ENCODE measurements at places on chromosomes 6 and 20.
A peak's percentile ranks its signal among the peaks of the same experiment; 100 is the strongest.

- DNase-seq = no peak
Observed at GRCh38 chr20:32474717-32474966, 110.5 kb downstream of the NOL4L start.

DNA sequence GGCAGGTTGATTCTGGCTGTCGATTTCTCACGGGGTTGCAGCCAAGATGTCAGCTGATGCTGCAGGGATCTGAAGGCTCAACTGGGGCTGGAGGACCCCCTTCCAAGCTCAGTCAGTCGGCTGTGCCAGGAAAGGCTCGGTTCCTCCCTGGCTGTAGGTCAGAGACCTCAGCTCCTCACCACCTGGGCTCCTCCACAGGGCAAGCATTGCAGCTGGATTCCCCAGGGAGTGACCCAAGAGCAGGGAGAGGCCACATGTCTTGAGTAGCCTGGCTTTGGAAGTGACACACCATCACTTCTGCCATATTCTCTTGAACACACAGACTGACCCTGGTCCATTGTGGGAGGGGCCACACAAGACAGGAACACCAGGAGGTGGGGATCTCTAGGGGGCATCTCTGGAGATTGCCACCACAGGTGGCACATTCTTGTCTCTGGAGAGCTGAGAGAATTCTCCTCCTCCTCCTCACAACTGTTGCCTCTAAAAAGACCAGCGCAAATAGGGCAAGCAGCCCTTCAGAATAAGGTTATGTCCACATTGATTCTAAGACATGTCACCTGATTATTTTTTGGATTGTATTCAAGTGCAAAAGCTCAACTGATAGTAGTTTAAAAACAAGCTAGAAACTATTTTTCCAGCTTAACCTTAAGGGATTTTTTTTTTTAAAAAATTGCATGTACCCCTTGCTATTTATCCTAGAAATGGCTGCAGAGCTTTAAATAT lies 270.5 kb downstream of the NRN1 start:
- DNase-seq = no peak

- no peak for DNase-seq
Observed at GRCh38 chr6:129981598-129981997, 36.8 kb upstream of the L3MBTL3 start.

DNA sequence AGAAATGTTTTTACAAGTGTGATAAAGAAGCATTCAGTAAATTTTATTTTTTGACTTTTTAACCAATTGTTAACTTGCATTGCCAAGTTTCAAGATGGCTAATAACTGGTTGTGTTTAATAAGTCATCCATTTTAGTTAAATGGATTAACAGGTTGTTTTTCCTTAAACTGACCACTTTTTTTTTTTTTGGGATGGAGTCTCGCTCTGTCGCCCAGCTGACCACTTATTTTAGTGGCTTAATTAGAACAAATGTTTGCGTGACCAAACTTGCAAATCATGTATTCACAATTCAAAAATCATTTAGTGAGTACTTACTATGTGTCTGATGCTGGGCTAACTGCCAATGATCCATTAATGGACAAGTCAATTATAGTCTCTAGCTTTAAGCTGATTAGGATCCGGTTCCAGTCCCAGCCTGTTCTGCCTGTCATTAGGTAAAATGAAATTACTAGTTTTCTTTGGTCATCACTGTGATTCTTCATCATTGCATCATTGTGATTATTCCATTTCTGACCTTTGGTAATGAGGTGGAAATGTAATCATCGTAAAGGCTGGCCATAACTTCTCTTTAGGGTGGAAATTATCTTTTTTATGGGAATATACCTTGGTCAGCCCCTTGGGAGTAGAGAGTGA lies 729.2 kb upstream of the MARCKS start:
- DNase-seq = no peak

DNA sequence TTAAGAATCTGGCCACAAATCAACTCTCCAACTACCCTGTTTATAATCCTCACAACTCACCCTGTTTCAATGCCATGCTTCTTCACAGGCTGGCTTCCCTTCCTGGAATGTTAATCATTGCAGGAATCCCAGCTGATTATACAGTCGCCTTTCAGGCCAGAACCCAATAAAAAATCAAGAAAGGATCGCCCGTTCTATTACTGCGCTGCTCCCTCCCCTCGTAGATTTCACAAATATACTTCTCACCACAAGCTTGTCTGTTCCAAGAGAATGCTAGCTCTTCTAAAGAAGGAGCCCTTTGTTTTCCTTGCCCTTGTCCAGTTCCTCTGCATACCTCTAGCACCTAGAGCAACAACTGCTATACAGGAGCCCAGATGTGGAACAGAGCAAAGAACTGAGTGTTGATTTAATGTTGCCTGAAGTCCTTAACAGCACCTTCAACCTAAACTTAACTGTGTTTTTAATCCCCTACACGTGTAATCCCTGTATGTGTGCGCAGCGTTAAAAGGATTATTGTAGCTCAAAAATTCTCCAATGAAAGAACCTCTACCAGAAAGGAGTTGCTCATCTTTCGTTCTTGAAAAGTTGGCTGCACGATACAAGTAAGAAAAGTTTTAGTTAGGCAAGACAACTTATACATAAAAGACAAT lies 988 bp downstream of the ECHDC1 start:
- no peak for DNase-seq

DNA sequence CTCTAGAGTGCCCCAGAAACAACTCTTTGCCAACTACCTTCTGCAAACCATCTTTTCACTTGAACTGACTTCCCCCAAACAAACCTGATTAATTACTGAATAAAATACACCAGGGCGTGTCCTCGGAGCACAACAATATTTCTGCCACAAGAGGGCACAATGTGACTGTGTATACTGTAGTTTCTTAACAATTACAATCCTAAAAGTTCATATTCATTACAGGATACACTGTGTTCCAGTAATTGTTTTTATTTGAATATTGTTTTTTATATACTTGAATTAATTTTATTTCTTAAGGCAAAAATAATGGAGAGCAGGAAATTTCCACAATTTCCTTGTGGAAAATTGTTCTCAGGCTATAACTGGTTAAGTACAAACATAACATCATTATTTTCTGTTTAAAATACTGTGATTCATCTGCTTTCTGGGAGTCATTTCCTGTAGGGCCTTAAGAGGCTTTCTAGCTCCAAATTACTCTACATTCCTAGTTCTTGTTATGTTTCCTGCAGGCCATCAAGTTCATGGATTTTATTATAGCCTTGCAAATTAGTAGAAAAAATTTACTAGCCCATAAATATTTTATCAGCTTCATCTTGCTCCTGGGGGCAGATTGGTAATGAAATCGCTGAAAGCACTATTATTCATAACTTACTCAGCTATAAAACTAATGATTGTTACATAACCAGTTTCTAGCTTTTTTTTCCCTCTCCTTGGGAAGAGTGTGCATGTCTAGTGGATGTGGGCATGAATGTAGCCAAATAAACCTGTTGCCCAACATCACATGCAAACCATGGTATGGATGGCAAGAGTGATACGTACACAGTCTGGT lies 51.9 kb upstream of the SLC22A16 start:
- DNase-seq = peak; percentile 70

DNA sequence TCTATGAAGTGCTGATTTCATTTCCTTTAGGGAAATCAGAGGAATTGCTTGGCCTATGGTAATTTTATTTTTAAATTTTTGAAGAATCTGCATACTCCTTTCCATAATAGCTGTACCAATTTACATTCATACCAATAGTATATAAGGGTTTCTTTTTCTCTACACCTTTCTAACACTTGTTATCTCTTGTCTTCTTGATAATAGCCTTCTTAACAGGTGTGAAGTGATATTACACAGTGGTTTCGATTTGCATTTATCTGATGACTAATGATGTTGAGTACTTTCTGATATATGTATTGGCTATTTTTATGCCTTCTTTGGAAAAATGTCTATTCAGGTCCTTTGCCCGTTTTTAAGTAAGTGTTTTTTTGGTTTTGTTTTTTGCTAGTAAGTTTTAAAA lies 40.8 kb downstream of the SMAP1 start:
- no peak for DNase-seq

DNA sequence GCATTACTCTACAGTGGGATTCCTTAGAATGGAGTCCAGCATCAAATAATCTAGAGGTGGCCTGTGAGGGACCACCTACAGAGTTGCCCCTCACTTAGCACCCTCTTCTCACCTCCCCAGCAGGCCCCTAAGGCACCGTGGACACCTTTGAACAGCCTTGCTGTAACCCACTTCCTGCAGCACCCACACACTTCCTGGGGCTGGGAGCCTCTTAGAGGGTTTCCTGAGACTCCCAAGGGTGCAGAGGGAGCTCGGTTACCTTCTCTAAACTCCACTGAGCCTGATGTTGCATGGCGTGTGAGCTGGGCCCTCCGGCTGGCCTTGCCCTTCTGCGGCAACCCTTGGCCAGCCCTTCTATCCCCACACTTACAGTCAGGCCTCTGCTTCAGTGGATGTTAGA lies 7.3 kb upstream of the SIRPG start:
- DNase-seq = no peak

GRCh38 chr6:46998436-46999017 lies 43.6 kb downstream of the ADGRF1 start:
- no peak for DNase-seq

DNA sequence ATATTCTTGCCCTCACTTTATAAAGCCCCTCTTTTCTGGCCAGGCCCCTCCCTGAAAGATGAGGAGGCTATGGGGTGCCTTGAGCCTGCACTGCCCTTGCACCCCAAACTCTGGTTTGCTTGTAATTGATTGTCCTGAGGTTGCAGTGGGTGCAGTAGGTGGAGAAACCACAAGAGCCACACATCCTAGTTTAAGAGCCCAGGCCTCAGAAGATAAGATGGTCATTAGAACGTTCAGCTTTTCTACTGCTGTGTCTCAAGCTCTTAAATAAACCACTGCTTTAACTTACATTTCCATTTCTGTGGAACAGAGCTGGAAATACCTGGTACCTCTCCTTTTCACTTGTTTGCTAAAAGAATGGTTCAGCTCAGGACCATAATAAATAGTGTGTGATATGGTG lies 9.0 kb downstream of the MRAP2 start:
- DNase-seq = no peak

DNA sequence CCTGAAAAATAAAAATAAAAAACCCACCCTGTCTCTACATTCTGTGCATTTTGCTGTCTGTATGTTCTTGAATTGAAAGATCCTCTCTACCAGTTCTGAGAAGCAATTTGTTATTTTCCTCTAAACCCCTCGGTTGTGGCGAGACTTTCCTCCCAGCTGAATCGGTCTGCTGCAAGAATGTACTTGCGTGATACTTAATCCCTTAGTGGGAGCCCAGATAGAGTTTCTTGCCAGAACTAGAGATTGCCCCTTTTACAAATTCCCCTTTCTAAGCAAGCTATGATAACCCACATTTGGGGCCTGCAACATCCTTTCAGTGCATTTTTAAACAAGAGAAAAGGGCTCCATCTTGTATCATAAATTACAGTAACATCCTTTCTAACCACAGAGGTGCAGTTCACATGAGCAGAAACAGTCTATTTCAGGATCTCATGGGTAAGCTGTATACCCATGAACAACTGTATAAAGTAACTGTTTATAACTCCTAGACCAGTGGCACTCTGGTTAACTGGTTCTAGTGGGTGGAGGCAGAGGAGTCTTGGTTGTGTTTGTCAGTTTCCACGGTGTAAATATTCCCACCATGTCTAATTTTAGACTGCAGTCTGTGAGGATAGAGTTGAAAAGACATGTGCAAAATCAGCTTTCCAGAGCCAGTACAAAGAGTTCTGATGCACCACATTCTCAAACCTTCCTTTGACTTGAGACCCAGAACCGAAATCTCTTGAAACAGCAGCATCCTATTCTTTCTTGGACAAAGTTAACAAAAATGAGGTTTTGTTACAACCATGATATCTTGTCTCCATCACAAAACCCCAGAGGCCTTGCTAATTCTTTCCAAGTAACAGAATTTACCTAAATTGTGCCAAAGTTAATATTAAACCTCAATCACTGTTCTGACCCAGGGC lies 113.1 kb upstream of the ZNF217 start:
- DNase-seq = no peak

- no peak for DNase-seq
Observed at GRCh38 chr6:39932386-39932910, 1.8 kb downstream of the MOCS1 start.

DNA sequence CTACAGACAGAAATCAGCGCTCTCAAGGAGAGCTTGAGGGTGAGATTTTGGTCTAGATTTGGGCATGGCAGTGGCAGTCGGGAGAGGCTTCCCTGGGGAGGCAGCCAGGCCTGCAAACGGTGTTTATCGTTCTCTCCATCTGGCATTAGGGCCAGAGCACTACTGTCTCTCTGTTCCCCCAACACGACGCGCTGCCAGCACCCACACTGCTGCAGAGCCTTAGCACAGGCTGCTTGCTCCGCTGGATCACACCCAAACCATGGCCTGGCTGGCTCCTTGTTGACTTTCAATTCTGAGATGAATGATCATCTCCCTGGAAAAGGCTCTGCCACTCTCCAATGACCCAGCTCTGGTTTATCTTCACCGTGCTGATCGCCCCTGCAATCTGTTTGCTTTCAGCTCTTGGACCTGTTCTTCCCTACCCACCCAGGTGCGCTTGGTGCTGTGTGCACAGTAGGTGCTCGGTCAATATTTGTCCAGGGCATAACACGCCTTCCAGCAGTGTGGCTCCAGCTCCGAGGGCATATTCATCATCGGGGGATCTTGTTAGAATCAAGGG lies 106.1 kb downstream of the TFAP2C start:
- DNase-seq = no peak

GRCh38 chr6:157273756-157274470 lies 49.4 kb downstream of the TMEM242 start:
- no peak for DNase-seq

- peak; percentile 17 for DNase-seq
Observed at GRCh38 chr20:58109918-58110635, 118.4 kb downstream of the ANKRD60 start.

GRCh38 chr6:162898011-162898410 lies 170.2 kb downstream of the PACRG start:
- DNase-seq = no peak

DNA sequence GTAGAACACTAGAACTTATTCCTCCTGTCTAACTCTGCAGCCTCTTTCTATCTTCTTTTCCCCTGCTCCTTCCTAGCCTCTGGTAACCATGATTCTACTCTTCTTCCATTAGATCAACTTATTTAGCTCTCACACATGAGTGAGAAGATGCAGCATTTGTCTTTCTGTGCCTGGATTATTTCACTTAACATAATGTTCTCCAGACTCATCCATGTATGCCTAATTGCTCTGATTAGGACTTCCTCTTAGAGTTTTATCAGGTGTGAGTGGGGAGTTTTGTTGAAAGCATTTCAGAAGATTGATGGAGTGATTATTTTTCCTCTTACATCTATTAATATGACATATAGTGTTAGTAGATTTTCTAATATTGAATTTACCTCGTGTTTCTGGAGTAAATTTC lies 140.4 kb downstream of the CDKAL1 start:
- DNase-seq = no peak

GRCh38 chr6:110530671-110531070 lies 54.3 kb upstream of the SLC22A16 start:
- no peak for DNase-seq

All from sciatic nerve (tissue), 2 donors.